Vagina (tissue), 2 donors: ENCODE measurements at places on chromosomes 1 and 21. TPM values are rescaled to one million over a fixed set of nuclear protein-coding genes. Genes with fewer than 3 reads are reported as not detected.

Gene ETNK2
- total RNA-seq: 30.9 TPM

Gene KLHDC9
- 9.3 TPM for total RNA-seq

Gene COL16A1
- 82.3 TPM for total RNA-seq

Gene DISP3
- total RNA-seq: not detected

Gene PRDM16
- total RNA-seq: 3.9 TPM

Gene DMBX1
- 0.25 TPM for total RNA-seq
